NCI-H1092 (cell line): ENCODE measurements at places on chromosomes 2 and 18.

GRCh38 chr2:136342138-136342537 lies 224.2 kb upstream of the CXCR4 start:
- DNase-seq = no peak

DNA sequence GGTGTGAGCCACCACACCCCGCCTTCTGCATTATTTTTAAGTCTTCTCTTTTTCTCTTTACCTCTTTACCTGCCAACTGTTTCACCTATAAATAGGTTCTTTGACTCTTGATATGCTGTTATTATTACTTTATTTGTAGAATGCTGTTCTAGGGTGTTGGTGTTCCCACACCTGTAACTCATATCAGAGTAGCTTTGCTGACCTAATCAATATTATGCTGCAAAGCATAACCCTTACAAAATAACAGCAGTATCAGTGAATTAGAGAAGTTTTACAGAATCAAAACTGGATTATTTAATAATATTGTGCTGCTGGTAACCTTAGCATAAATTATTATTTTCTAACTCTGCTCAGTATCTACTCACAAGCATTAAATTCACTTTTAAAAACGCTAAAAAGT lies 161.5 kb downstream of the FIGN start:
- no peak for DNase-seq

GRCh38 chr2:64338910-64339500 lies 115.0 kb upstream of the LGALSL start:
- DNase-seq = no peak

DNA sequence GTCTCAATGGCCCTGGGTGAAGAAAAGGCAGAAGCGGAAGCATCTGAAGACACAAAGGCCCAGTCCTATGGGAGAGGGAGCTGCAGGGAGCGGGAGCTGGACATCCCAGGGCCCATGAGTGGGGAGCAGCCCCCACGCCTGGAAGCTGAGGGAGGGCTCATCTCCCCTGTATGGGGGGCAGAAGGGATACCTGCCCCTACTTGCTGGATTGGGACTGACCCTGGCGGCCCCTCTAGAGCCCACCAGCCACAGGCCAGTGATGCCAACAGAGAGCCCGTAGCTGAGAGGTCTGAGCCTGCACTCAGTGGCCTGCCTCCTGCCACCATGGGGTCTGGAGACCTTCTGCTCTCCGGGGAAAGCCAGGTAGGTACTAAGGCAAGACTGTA lies 13.2 kb downstream of the CEP68 start:
- no peak for DNase-seq

DNA sequence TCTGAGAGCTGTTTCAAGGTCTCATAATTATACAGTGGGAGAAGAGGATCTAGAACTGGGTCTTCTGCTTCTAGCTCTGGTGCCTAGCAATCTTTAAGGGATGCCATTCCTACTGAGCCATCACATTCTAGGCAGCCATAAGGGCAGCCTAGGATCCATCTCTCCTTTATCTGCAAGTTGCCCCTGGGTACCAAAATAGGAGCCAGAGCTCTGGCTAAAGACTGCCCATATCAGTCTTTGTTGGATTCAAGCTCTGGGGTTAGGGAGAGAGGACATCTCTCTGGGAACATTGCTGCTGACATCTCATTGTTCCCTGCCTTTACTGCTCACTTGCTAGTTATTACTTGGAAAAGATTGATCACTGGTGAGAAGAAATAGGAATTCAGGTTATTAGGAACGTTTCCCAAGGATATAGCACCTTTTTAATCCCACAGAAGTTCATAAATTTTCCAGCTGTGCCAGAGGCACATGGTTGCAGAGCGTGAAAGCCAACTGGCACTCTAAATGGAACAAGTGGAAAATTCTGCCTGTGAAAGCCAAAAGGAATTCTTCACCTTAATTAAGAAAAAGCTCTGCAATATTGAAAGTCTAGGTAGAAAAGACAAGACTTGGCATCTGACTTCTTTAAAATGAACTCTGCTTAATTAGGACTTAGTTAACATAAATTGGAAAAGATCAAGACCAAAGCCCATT lies 102.2 kb downstream of the CDC42EP3 start:
- DNase-seq = no peak
